Endothelial cell of umbilical vein (primary cell): ENCODE measurements at places on chromosomes 12 and 14. TPM values are rescaled to one million over a fixed set of nuclear protein-coding genes. Genes with fewer than 3 reads are reported as not detected.

GRCh38 chr12:67918441-67918840, 70.8 kb upstream of the IFNG-AS1 start:
- DNase-seq, result no peak

- no peak for DNase-seq
Measured at GRCh38 chr14:49769581-49770211, 1.7 kb downstream of the KLHDC2 start.

- DNase-seq, result peak; percentile 32
Measured at GRCh38 chr14:103518422-103519042, 4.1 kb downstream of the CKB start.

GRCh38 chr12:110560946-110561345, 22.2 kb downstream of the PPTC7 start:
- no peak for DNase-seq

Gene THAP2
- 4.1 and 4.4 TPM in 2 replicates for total RNA-seq
